ENCODE measurements at places on chromosomes 1 and 21.

DNA sequence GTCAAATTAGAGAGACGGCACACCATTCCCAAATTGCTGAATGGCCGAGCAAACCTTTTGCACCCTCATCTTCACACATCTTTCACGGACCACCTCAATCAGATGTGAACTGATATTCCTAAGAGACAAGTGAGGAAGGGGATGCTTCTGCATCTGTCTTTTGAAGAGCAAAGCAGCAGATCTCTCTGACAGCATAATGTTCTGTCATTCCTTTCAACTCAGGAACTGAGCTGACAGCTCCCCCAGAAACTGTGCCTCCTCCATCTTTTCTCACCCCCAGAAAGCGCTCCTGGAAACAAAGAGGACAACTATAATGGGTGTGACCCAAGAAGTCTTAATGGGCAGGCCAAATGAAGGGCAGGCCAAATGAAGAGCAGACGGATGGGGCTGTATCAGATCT lies 256.4 kb downstream of the C1orf94 start:
- DNase-seq, result no peak

DNA sequence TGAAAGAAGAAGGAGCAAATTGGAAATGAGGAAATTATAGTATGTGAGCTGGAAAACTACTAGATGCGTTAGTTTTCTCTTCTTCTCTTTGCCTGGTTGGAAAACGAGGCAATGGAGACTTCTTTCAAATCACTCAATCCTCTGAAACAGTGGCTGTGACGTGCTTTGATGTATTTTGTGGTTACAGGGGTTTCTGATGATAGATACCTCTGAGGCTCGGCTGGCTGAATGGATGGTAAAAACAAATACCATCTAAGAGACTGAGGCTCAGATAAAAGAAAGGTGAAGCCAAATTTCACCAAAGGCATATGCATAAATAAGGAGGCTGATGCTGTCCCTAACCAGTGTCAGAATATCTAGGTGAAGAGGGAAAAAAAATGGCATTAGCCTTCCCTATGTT lies 15.1 kb downstream of the MAB21L3 start:
- DNase-seq, result no peak

DNA sequence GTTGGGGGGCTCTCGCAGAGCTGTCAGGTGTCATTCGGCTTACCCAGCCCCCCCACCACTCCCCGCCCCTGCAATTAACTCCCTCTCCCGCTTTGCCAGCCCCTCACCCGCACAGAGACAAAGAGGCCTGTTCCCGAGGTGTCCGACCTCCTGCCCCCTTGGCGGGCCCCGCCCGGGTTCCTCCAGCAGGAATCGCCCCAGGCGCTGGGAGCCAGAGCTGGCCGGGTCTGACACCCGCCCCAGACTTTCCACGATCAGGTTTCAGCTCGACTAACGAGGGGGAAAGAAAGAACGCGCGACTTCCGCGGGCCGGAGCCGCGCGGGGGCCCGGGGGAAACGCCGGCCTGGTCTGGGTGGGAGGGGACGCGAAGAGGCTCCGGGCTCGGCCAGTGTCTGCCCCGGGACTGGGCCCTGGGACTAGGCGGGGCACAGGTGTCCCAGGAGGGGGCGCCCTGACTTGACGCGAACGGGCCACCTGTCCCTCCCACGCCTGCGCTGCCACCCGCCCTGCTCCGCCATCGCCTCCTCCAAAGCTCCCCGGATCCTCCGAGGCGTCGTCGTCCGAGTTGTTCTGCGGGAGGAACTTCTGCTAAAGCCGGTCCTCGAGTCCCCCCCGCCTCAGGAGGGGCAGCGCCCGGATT lies 36.4 kb upstream of the HHAT start:
- no peak for DNase-seq

GRCh38 chr1:226826479-226827261 lies 43.7 kb upstream of the PSEN2 start:
- DNase-seq, result peak; percentile 24

DNA sequence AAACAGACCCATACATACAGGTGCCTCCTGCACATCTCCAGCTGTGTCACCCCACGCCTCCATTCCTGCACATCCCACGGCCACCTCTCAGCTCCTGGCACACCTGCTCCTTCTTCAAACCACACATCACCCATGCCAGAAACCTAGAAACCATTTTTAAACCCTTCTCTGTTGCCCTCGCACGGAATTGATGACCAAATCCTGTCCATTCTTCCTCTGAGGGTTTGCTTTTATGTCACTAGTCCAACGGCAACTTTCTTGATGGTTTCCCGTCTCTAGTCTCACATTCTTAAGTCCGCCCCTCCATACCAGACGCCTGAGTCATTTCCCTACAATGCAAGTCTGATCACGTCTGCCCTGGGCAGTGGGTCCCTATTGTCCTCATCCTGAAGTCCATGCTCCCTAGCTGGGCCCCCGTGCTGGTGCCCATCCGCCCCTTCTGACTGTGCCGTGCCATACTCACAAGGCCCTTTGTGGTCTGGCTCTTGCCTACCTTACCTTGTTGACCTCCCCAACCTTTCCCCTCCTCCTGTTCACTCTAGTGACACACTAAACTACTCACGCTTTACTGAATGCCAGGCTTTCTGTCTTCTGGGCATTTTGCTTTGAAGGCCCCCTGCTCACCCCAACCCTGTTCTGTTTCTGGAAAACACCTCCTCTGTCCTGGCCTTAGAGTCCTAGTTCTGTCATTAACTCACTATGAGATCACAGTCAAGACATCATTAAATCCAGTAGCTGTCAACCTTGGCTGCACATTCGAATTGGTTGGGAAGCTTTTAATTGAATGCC lies 17.6 kb downstream of the SLC2A1 start:
- peak; percentile 57 for DNase-seq

GRCh38 chr1:155253797-155254196 lies 1.5 kb downstream of the ENTREP3 start:
- no peak for DNase-seq

DNA sequence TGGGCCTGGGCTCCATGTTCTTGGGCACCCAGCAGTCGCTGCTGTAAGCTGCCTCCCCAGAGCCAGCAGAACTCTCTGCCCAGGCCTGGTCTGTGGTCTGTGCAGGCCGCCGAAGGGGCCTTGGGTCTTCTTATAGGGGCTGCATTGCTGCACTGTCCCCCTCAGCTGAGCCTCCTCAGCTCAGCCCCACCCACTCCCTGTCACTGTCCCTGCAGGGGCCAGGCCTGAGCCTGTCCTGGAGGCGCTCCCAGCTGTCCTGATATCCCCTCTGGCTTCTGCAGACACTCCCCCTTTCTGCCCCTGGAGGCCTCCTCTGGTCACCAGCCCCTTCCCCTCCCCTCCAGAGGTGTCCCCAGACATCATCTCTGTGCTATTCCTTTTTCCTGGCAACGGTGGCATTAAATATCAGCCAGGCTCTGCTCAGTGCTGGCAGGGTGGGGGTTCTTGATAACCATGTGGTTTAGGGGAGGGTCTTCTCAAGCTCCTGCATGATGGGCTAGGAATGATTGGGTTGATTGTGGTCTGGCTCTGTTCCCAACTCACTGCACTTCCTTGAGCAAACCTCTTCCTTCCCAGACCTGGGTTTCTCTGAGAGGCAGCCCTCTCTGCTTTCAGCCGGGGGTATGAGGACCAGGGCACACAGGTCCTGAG lies 3.7 kb upstream of the FOXO6 start:
- DNase-seq, result no peak

DNA sequence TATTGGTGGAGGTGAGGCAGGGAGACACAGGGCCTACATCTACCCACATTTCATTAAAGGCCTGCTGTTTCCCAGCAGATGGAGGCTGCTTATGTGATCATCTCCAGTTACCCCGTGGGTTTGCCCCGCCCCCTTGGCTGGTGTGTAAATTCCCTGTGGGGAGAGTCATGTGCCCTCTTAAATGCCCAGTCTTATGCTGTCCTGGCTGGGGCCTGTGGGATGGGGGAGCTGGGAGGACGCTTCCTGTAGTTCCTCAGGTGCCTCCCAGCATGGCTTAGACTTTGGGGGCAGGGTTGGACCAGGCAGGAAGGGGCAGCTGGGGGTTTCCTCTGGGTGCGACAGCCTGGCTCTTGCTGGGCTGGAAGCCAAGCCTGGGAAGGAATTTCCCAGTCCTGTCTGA lies 15.5 kb upstream of the CITED4 start:
- peak; percentile 93 for DNase-seq

DNA sequence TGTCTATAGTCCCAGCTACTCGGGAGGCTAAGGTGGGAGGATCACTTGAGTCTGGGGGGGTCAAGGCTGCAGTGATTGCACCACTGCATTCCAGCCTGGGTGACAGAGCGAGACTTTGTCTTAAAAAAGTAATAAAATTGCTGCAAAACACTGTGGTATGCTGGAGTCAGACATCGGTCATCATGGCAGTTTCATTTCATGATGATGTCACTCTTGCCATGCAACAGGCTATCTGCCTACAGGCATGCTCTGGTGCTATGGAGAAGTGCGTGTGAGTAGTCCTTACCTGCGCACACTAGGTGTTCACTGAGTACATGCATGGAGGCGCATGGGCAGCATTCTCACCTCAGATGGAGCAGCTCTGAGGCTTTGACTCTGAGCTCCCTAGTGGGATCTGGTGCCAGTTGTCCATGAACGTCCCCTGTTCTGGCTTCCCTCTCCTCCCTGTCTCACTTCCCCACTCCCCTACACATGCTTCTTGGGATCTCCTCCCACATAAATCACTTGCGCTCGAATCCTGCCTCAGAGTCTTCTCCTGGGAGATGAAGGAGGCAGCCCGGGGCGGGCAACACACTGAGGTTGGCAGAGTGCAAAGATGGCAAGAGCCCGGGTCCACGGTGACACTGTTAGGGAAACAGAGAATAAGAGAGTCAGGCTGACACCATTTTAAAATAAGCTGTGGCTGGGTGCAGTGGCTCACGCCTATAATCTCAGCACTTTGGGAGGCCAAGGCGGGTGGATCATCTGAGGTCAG lies 10.4 kb upstream of the CELA3B start:
- DNase-seq, result peak; percentile 52

- DNase-seq, result no peak
Measured at GRCh38 chr1:171663036-171663853, 10.8 kb upstream of the MYOC start.

DNA sequence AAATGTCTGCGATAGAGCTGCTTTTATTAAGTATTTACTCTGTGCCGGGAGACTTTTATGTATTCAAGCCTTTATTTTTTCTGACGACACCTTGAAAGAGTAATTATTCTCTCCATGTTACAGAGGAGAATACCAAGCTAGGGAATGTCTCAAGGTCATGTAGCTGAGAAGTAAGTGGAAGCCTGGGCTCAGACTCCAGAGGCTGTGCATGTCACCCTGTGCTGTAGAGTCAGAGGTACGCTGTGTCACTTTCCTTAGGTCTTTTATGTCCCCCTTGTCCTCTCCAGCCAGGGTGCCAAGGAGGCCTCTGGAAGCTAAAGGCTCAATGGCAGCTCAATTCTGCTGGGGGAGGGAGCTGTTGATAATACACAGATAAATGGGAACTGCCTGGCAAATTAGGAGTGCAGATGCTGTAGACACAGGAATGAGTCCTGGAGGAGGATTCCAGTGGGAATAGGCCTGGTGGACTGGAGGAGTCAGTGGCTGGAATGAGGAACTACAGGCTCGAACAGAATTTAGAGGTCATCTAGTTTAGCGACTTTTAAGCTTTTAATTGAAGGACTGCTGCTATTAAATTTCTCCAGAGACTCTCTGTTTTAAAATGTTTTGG lies 9.3 kb upstream of the IL19 start:
- DNase-seq, result no peak

DNA sequence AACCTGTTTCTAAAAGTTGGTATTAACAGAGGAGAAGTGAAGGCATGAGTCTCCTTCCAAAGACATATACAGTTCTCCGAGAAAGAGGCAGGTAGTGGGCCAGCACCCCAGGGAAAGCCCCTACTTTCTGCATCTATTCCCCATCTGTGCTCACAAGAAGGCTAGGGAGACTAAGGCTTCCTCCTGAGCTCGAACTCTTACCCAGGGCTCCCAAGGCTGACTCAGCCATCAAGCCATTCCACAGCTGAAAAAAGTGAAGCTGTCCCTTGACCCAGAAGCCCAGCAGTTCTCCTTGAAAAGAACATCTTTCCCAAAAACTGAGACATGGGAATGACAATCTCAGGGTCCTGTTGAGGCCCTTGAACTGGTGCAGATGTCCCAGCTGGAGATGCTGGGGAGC lies 1.9 kb upstream of the PADI3 start:
- peak; percentile 36 for DNase-seq

GRCh38 chr1:65538086-65538485 lies 117.6 kb downstream of the LEPR start:
- DNase-seq, result peak; percentile 53

Measured in suppressor macrophage treated with lipopolysaccharide for 1 hour (primary cell).